ENCODE measurements at places on chromosomes 7 and 10. TPM values are rescaled to one million over a fixed set of nuclear protein-coding genes. Genes with fewer than 3 reads are reported as not detected.

PUS7 gene
- total RNA-seq = 14.3 TPM

MLLT10 gene
- 23.0 TPM for total RNA-seq

CFAP46 gene
- total RNA-seq = not detected

CDC123 gene
- 117 TPM for total RNA-seq

MACROH2A2 gene
- 3.2 TPM for total RNA-seq

ANKRD26 gene
- 6.6 TPM for total RNA-seq

LRIT1 gene
- not detected for total RNA-seq

- DNase-seq = no peak
- H3K4me1 ChIP-seq = peaks cover 54% of the 10 kb centered on the region
- H3K4me3 ChIP-seq = no peak overlapping the region
- peaks cover 33% of the 10 kb centered on the region for H3K36me3 ChIP-seq
- H3K27ac ChIP-seq = no peak overlapping the region
- H3K27me3 ChIP-seq = no peaks in the 10 kb centered on the region
Measured at GRCh38 chr7:148865283-148865682, 18.8 kb downstream of the EZH2 start.

DNA sequence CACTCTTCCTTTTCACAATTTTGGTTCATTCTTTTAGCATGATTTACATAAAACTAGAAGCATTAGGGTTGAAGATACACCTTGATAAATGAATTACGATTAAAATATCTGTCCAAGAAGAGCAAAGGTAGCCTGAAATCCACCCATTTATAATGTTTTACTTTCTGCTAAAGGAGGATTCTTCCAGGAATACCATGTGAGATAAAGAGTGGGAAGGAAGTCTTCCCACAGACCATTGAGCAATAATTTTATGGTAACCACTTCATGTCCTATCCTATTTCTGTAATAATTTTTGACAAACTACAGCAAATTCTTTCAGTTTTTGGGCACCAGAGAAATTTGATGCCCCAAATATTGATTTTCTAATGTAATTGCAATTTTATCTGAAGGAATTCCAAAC is 150.6 kb upstream of the STEAP4 start:
- DNase-seq = no peak
- H3K4me1 ChIP-seq = no peaks in the 10 kb centered on the region
- no peak overlapping the region for H3K27ac ChIP-seq
- no peak overlapping the region for H3K4me3 ChIP-seq

- DNase-seq = no peak
- H3K27ac ChIP-seq = no peak overlapping the region
- no peaks in the 10 kb centered on the region for H3K27me3 ChIP-seq
Measured at GRCh38 chr7:98286093-98286539, 4.6 kb downstream of the BRI3 start.

DNA sequence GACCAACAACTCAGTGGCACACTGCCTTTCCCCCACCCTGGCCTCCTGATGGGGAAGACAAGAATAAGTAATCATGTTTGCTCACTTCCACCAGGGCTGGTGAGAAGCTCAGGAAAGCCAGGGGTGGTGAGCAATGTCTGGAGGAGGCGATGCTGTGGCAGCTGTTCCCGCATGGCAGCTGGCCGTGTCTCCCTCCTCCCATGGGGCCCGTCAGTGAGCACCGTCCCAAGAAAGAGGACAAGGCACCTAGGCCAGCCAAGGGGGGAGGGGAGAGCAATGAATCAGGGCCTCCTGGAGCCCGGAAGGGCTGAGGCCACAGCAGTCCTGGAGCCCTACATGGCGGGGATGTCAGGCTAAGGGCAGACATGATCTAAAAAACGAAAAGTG is 69.2 kb upstream of the INSIG1 start:
- no peak overlapping the region for H3K4me3 ChIP-seq
- H3K36me3 ChIP-seq = no peaks in the 10 kb centered on the region
- H3K4me1 ChIP-seq = no peaks in the 10 kb centered on the region
- H3K27me3 ChIP-seq = no peaks in the 10 kb centered on the region

DNA sequence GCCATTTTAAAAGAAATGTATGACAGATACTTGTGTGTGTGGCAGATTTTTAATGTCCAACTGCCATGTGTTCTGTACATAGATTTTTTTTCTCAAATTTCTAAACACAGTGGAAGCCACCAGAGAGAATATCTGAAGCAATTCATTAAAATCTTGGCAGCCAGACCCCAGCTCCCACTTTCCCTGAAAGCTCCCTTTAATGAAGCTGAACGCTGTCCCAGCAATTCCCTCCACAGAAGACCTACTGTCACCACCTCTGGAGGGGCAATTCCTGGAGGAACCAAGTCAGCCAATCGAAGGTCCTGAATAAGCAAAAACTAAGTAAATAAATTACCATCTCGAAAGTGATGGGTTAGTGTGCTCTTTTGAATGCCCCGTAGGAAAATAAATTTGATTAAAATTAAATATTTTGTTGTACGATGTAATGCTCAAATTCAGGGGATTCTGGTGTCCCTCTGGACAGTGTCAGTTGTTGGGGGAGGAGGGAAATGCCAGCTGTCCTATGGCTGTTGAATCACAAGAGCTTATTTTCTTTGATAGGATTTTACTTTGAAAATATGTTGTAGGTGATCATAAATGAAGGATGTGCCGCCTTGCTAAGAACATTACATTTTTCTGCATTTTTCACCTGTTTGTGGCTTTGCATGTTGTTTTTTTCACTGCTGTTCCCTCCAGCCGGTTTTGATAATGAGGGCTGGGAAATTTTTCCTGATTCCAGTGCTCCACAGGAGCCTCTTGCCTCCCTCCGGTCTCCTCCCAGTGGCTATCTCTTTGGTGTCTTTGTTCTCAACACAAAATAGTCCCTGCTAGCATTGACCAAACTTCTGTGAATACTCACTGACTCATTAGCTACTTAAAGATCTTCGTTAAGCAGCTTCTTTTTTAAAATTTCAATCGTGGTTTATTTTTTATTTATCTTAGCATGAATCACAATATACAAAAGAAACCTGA is 9.2 kb upstream of the GSAP start:
- DNase-seq = no peak
- peaks cover 28% of the 10 kb centered on the region for H3K4me1 ChIP-seq
- no peak overlapping the region for H3K4me3 ChIP-seq
- H3K27ac ChIP-seq = no peak overlapping the region
- H3K36me3 ChIP-seq = no peaks in the 10 kb centered on the region

DNA sequence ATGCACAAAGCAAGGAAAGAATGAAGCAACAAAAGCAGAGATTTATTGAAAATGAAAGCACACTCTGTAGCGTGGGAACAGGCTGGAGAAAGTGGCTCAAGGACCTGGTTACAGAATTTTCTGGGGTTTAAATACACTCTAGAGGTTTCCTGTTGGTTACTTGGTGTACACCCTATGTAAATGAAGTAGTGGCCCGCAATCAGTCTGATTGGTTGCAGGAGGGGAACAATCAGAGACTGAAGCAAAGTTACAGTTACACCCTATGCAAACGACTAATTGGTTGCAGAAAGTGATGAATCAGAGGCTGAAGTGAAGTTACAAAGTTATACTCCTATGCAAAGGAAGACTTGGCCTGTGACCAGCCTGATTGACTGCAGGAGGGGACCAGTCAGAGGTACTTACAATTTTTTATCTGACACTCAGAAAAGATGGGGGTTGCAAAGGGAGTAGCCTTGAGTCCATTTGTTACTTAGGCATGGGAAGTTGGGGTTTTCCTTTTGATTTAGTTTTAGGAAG is 3.6 kb upstream of the MTPN start:
- peak overlapping the region; percentile 65 for H3K4me3 ChIP-seq
- H3K4me1 ChIP-seq = peaks cover 50% of the 10 kb centered on the region
- H3K27me3 ChIP-seq = no peaks in the 10 kb centered on the region
- peaks cover 5% of the 10 kb centered on the region for H3K36me3 ChIP-seq
- peak overlapping the region; percentile 92 for H3K27ac ChIP-seq

DNA sequence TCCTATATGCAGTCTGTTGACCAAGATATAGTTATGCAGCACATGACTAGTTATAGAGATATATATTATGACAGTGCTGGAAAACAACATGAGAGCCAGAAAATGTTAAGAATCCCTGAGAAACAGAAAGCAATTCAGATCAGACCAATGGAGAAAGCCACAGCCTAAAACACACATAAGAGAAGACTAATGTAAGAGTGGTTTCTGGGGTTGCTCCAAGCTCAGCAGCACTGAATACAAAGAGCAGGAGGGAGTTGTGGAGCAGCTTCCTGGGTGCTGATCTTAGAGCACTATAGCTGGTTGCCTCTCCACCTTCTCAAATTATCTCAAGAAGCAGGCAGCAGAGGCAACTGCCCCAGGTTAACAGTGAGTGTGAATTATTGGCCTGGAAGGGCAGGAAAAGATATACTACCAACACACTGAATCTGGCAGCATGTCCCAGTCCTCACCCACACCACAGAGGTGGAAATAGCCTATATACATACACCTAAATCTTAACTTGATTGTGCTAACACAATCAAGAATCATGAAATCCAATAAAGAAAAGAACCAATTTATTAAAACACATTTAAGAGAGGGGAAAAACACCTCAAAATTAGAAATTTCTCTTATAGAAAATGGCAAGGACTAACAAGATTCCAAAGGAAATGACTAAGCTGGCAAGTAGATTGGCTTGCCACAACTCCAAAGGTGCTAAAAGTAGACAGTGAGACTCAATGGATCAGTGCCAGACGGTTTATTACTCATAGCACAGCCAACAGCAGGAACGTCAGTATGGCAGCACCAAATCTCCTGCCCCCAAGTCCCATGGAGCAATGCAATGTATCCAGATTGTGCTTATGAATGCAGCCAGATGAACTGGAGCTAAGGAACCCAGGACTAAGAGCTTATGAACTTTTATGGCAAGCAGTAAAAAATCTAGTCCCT is 5.1 kb downstream of the PTTG1IP2 start:
- H3K27me3 ChIP-seq = peaks cover 14% of the 10 kb centered on the region
- no peaks in the 10 kb centered on the region for H3K36me3 ChIP-seq
- peaks cover 2% of the 10 kb centered on the region for H3K4me1 ChIP-seq
- no peak for DNase-seq

GRCh38 chr10:5895804-5896203 is 5.8 kb downstream of the FBH1 start:
- H3K4me3 ChIP-seq = peak overlapping the region; percentile 1
- DNase-seq = peak; percentile 22
- H3K36me3 ChIP-seq = peaks cover 34% of the 10 kb centered on the region
- peaks cover 51% of the 10 kb centered on the region for H3K4me1 ChIP-seq
- no peaks in the 10 kb centered on the region for H3K27me3 ChIP-seq

DNA sequence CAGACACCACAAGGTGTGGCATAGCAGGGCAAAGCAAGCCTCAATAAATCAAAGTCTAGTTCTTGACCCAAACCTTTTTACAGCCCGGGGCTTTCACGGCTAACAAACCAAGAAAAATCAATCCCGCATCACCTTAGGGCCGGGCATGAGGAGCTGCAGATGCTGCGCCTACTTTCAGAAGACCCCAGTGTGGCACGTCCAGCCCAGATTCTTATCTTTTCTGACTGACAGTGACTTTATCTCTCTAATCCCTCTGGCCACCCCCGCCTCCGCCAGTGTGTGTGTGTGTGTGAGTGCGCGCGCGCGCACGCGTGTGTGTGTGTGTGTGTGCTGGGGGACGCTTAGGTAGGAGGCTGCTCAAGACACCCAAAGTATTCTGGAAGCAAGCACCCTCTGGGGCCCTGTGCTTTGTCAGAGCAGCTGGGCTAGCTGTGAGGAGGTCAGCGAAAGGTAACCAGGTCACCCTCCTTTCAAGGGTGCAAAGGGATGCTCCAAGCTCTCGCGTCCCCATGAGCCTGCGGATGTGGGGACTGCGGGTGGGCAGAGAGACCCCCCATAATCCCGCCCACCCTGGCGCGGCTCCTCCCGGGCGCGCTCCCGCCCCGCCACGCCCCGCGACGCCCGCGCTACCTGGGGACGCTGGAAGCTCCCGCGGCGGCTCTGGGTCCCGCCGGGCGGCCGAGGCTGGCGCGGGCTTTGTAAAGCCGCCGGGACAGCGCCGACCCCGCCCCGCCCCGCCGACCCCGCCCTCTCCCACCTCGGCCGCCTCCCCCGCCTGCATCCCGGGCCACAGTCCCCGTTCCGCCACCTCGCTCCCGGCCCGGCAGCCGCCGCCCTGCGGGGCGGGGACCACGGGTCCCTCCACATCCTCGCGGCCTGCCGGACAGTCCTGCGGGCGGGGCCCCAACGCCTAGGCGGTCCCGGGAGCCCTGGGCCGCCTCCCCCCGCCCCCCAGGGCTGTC is 57.1 kb upstream of the RHOBTB1 start:
- no peak for DNase-seq
- H3K4me3 ChIP-seq = peak overlapping the region; percentile 28
- H3K27ac ChIP-seq = no peak overlapping the region
- peaks cover 2% of the 10 kb centered on the region for H3K36me3 ChIP-seq
- peaks cover 36% of the 10 kb centered on the region for H3K27me3 ChIP-seq

- no peak overlapping the region for H3K27ac ChIP-seq
- H3K4me3 ChIP-seq = no peak overlapping the region
- H3K36me3 ChIP-seq = peaks cover 6% of the 10 kb centered on the region
- no peaks in the 10 kb centered on the region for H3K4me1 ChIP-seq
- no peak for DNase-seq
Measured at GRCh38 chr7:102155821-102156441, 130.7 kb upstream of the SH2B2 start.

DNA sequence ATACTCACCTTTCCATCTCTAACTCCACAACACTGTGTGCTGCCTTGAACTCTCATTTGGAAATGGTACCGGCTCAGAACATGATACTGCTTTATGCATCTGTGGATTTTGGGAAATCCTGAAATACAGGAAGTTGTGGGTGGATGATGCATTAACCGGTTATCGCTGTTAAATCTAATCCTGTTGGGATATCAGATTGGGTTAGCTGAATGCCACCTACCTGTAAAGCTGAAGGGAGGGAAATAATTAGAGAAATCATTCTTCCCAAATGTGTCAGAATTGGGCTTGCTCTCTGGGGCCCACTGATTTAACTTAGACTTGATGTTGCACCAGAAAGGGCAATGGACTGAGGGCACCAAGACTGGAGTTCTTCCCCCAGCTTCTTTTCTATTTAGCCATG is 54.0 kb downstream of the CH25H start:
- no peak overlapping the region for H3K27ac ChIP-seq
- H3K36me3 ChIP-seq = no peaks in the 10 kb centered on the region
- H3K27me3 ChIP-seq = peaks cover 27% of the 10 kb centered on the region
- H3K4me3 ChIP-seq = no peak overlapping the region
- no peak for DNase-seq

DNA sequence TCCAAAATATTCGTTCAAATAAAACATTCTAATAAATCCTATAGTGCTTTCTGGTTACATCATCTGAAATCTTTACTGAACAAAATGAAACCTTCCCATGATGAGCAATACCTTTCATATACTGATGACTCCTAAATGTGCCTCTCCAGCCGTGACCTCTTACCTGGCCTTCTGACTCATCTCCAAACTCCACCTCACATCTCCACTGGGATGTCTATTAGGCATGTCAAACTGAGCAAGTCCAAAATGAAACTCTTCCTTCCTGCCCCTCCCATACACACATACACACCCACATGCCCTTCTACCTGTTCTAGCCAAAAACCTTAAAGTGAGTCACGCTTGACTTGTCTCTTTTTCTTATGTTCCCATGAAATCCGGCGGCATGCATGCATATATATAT is 22.9 kb downstream of the GSAP start:
- peaks cover 37% of the 10 kb centered on the region for H3K4me1 ChIP-seq
- H3K4me3 ChIP-seq = no peak overlapping the region
- H3K27me3 ChIP-seq = no peaks in the 10 kb centered on the region
- H3K27ac ChIP-seq = peak overlapping the region; percentile 63

- H3K27me3 ChIP-seq = peaks cover 57% of the 10 kb centered on the region
- peaks cover 14% of the 10 kb centered on the region for H3K4me1 ChIP-seq
- no peaks in the 10 kb centered on the region for H3K36me3 ChIP-seq
Measured at GRCh38 chr7:37916017-37916672, 472 bp downstream of the SFRP4 start.
